Left lung (tissue), 14 donors: ENCODE measurements at places on chromosomes 1 and 21. TPM values are rescaled to one million over a fixed set of nuclear protein-coding genes. Genes with fewer than 3 reads are reported as not detected.

DNA sequence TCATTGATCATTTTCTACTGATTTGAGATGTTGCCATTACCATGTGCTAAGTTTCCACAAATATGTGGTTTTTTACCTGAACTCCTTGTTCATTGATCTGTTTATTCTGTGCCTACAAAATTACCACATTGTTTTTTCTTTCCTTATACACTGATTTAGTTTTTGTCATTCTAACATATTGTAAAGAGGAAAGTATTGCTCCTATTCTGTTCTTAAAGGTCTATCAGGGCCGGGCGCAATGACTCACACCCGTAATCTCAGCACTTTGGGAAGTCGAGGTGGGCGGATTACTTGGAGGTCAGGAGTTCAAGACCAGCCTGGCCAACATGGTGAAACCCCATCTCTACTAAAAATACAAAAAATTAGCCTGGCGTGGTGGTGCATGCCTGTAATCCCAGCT is 75.1 kb downstream of the CAMTA1 start:
- no peak for DNase-seq

DNA sequence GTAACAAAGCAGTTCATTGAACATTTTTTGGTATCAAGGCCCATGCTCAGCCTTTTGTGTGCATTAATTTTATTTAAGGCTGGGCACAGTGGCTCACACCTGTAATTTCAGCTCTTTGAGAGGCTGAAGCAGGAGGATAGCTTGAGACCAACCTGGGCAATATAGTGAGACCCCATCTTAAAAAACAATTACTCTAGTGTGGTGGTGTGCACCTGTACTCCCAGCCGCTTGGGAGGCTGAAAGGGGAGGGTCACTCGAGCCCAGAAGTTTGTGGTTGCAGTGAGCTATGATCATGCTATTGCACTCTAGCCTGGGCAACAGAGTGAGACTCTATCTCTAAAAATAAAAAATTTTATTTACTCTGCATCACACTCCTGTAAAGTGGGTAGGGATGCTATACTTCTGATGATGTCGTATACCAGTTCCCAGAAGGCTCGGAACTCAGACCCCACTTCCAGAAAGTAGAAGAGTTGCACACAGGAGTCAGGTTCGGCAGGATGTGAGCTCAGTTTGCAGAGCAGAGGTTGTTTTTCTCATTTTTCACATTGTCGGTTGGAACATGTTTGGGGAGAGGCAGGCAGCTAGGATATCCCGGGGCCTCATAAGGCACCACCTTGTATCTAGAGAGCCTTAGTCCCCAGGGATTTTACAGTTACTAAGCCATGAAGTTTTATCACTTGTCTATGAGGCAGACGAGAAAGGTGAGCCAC is 144.6 kb downstream of the GALNT2 start:
- DNase-seq: no peak

The MRPS15 gene
- 55.0 TPM for polyA plus RNA-seq

GRCh38 chr1:183024317-183025009 is 1.2 kb downstream of the LAMC1 start:
- DNase-seq: no peak

The C4BPA gene
- polyA plus RNA-seq: 0.40 TPM

DNA sequence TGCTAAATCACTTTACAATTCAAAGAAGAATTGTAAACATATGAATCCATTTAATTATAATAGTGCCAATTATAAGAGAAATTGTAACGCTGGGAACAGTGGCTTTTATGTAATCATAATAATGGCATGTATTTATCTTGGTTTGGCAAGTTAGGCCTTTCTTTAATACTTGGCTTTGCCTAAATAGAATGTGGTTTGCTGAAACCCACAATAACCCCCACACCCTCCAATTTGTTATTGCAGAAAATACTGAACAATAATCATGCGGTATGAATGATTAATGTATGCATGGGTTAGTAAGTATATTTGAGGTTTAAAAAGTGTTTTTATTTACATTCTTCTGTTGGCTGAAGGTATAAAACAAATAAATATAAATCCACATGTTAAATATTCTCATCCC is 138.2 kb downstream of the NFIA start:
- no peak for DNase-seq

DNA sequence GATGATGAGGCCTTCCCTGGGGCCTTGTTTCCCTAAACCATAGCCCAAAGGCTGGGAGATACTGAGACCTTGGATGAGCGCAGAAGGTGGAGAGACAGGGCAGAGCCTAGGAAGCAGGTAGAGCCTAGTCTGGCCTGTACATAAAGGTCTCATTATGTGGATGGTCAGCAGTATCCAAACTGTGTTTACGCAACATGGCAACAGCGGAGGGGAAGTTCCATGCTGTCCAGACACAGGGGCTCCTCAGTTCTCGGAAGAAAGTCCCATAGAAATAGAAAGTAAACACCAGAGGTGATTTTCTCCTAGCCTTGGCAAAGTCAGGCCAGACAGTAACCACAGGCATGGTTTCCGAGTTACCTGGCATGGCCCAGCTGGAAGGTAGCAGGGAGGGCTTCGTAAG is 42.1 kb upstream of the MPZL1 start:
- no peak for DNase-seq

GRCh38 chr1:102588536-102588935 is 519.8 kb downstream of the COL11A1 start:
- no peak for DNase-seq

GRCh38 chr1:229999004-229999670 is 67.9 kb upstream of the GALNT2 start:
- no peak for DNase-seq

DNA sequence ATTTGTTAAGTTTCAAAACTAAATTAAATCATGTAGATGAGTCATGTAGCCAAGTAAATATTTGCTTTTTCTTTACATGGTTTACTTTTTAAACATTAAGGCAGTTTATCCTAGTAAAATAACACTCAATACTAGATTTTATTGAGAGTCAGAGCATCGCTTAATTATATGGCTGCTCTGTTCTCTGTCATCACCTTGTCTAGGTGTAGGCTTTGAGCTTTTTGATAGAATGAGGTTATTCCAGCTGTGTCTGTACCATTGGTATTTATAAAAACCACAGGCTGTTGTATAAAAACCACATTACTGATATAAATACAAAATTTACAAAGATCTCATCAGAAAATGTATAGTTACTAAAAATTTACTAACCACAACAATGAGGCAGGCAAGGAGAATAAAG is 42.5 kb upstream of the GPR52 start:
- DNase-seq: no peak

DNA sequence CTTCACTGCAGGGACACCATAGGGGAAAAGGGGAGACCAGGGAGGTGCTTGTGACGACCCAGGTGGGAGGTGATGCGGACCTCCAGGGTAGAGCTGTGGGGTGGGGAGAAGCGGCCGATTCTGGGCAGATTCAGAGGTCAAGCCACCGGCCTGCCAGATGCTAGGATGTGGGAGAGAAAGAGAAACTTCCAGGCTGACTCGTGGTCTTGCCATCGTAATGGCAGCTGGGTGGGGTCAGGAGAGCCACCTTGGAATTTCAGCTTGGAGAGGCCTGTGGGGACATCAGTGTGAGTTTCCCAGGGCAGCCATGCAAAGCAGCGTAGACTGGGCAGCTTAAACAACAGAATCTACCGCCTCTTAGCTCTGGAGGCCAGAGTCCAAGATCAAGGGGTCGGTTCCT is 258.0 kb upstream of the VAMP3 start:
- DNase-seq: peak; percentile 31

- DNase-seq: no peak
Measured at GRCh38 chr21:37700641-37701202, 215.5 kb downstream of the KCNJ6 start.

DNA sequence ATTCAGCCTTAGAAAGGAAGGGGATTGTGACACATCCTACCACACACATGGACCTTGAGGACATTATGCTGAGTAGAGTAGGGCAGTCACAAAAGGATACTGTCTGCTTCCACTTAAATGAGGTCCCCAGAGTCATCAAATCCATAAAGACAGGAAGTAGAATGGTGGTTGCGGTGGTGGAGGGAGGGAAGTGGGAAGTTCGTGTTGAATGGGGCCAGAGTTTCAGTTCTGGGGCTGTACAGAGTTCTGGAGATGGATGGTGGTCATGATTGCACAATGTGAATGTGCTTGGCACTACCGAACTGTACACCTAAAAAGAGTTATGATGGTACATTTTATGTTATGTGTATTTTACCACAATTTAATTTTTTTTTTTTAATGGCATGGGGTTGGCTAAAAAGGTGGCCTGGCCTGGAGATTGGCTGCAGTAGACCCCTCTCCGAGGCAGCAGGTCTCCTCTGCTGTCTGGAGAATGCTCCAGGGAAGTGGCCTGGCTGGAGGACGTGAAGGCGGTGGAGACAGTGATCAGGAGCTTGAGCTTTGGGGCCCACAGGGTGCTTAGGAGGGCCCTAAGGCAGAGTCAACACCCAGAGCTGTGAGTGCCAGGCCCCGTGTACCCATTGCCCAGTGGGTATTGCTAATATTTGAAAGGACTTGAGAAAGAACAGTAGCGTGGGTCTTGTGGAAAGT is 30.4 kb downstream of the IFNGR2 start:
- no peak for DNase-seq

The WDR64 gene
- polyA plus RNA-seq: 0.28 TPM

The CHIT1 gene
- not detected for polyA plus RNA-seq

DNA sequence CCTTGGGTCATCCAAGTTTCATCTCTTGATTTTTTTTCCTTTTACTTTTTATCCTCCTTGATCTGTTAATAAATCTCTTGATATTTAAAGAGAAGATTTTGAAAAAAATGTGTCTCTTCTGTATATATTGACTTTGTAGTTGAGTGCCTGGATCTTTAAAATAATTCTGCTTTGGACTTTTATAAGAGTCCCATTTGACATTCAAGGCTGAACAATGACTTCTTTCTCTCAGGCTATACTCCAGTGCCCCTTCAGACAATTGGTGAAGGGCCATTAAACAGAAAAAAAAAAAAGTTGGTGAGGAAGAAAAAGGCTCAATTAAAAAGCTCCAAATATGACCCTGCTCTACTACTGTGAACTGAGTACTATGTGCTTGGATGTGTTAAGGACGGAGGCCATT is 40.9 kb upstream of the CITED4 start:
- no peak for DNase-seq

DNA sequence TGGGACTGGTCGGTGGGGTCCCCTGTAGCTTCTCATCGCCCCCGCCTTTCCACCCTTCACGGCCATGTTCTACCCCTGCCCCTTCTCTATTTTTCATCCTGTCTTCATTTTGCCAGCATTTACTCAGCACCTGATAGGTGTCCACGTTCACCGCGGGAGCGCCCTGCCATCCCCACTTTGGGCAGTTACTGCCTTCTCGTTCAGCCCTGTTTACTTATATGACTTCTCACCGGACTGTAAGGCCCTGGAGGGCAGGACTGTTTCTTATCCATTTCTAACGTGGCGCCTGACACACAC is 380 bp downstream of the MFN2 start:
- no peak for DNase-seq

GRCh38 chr1:169487133-169487532 is 1.4 kb upstream of the SLC19A2 start:
- DNase-seq: no peak

GRCh38 chr1:93399781-93400180 is 48.1 kb upstream of the FNBP1L start:
- no peak for DNase-seq

DNA sequence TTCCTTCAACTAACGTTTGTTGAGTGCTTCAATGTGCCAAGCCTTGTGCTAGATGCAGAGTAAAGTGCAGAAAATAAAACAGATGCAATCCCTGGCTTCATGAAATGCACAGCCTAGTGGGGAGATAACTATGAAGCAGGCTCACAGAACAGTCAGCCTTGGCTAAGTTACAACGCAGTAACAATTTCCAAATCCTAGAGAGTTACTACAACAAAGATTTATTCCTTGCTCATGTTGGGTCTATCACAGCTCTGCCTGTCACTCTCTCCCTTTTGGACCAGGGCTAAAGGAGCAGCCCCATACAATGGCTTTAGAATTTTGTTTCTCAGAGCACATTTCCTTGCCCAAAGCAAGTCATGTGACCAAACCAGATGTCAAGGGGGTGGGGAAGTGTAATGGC is 359.8 kb downstream of the ZNF326 start:
- no peak for DNase-seq

GRCh38 chr1:8317647-8318381 is at the start of gene SLC45A1:
TSS of gene SLC45A1 (plus strand) at chr1:8318114. CDS start at chr1:8324330, 6,216 bp downstream.
- DNase-seq: no peak

DNA sequence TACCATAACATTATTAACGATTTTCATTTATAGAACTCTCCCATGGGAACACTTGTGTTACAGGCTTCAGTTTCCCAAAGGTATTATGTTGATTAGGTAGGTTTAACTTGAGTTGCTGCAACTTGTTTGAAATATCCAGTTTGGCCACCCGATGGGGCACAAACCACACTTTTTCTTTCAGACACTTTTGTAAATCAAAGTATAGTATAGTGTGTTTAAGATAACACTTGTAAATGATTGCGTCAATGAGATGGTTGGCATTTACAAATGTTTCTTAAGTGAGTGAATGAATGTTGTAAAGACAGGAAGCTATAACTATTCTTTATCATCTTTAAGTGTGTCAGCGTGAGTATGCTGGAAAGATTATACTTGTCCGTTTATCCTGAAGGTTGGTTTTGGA is 4.3 kb downstream of the XPR1 start:
- no peak for DNase-seq

- no peak for DNase-seq
Measured at GRCh38 chr1:82226186-82226505, 425.4 kb downstream of the ADGRL2 start.

- no peak for DNase-seq
Measured at GRCh38 chr21:43916076-43916475, 51.1 kb downstream of the AGPAT3 start.

The REN gene
- 0.22 TPM for polyA plus RNA-seq

The GJA9 gene
- 0.29 TPM for polyA plus RNA-seq

DNA sequence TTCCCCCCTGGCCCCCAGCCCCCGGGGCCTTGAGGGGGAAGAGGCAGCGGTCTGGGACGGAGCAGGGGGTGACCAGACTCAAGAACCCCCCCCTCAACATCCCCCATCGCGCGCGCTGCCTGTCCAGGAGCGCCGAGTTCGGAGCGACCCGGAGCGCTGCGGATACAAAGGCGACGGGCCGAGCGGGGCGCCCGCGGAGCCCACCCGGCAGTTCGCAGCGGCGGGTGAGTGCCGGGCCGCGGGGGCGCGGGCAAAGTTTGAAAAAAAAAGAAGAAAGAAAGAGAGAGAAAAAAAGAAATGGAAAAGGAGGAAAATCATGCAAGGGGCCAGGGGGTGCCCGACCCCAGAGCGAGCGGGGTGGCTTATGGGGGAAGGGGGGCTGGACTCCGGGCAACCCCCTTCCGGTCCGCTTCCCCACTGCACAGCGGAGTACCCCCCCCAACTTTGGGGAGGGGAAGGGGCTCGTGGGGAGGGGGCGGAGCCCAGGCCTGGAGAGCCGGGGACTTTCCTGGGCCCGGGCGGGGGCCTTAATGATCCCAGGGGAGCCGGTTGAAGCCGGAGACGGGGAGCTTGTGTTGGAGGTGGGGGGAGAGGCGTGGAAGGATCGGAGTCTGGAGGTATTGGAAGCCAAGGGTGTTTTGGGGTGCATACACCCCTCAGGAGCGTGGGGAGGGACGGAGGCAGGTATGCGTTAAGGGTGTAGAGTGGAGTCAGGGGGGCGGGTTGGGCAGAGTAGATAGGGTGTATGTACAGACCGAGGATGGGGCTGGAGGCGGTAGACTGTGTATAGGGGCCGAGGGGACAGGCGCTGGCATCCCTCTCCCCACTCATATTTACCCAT is 502 bp downstream of the VANGL2 start:
- no peak for DNase-seq

- no peak for DNase-seq
Measured at GRCh38 chr1:14782741-14783591, 184.5 kb downstream of the KAZN start.

- DNase-seq: no peak
Measured at GRCh38 chr1:61926597-61926996, 184.3 kb downstream of the PATJ start.

- DNase-seq: no peak
Measured at GRCh38 chr1:57576756-57577155, 152.9 kb upstream of the DAB1 start.

GRCh38 chr1:93238425-93238824 is 57.9 kb downstream of the CCDC18 start:
- no peak for DNase-seq
